ENCODE measurements at places on chromosomes 6 and 20.

DNA sequence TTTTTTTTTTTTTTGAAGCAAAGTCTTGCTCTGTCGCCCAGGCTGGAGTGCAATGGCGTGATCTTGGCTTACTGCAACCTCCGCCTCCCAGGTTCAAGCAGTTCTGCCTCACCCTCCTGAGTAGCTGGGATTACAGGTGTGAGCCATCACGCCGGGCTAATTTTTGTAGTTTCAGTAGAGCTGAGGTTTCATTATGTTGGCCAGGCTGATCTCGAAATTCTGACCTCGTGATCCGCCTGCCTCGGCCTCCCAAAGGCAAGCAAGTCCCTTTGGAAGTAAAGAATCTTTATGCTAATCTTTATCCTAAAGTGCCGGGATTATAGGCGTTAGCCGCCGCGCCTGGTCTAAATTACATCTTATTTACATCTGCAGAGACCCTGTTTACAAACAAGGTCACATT is 1.5 kb downstream of the PSMG4 start:
- DNase-seq = no peak

- no peak for DNase-seq
These were observed 15.8 kb upstream of the SERPINB9 start for GRCh38 chr6:2918936-2919335.

GRCh38 chr20:36895036-36895435 is 19.1 kb downstream of the TLDC2 start:
- no peak for DNase-seq

- no peak for DNase-seq
These were observed 5.0 kb downstream of the DST start for GRCh38 chr6:56637640-56638039.

- peak; percentile 20 for DNase-seq
These were observed 568 bp downstream of the CCDC170 start for GRCh38 chr6:151494235-151494935.

DNA sequence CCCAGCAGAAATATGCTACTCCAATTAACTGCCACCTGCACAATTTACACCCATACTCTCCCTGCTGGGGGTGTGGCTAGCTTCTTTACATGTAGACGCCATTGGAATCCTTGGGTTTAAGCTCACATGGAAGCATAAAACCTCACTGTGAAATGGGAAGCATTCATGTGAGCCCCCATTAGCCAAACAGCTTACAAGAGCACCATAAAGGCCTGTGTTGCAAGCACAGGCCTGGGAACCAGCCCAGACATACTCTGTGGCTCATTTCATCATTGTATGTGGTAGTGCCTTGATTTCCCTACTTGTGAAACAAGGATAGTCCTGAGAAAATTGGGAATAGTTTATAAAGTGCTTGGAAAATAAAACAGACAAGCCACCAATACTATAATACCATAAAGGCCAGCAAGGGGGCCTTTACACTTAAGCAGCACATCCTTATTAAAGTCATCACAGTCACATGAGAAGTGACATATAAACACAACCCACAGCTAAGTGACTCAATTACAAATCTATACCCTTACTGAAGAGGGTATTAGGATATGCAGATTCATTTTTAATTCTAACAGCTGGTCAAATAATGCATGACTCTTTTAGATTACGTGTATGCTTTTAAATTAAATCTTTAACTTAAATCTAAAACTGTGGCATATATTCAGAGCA is 6.8 kb downstream of the ADNP start:
- no peak for DNase-seq

- DNase-seq = no peak
These were observed 246.8 kb downstream of the MYLK4 start for GRCh38 chr6:2503816-2504494.

DNA sequence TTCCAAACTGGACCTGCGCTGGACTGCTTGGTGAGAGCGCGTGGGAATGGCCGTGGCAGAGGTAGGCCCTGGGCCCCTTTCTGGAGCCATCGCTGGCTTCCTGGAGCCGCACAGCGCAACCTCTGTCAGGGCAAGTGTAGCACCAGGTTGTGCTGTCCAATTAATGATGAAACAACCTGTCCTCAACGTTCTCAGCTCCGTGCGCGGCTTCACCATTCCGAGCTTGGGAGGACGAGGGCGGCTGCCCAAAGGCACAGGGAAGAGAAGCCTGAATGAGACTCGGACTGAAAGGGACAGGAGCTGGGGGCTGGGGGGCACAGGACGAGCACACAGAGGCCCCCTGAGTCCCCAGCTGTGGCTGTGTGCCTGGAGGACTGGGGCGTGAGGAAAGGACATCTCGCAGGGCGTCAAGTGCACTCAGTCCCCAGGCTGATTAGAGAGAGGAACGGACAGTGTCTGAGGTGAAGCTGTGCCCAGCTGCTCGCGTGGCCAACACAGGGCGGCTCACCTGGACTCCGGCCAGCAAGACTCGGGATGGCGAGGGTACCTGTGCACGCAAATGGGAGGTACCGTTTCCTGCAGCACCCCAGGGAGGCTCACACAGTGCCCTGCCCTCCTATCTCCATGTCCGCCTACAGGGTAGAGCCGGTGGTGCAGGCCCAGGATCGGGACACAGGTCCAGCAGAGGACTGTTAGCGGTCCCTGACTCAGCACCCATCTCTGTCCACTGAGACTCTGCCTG is 403.3 kb downstream of the TAF4 start:
- no peak for DNase-seq

DNA sequence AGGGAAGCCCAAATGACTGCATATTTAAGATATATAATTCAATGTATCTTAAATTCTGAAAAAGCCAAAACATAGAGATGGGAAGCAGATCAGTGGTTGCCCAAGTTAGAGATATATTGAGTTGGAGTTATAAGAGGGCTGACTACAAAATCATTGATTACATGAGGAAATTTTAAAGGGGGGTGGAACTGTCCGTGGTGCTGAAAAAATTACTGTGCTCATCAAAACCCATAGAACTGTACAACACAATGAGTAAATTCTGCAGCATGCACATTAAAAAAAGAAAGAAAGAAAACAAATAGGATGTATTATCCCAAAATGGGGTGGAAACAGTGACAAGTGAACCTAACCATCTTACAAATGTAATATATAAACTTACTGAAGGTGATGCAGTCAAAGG is 100.9 kb downstream of the FUT9 start:
- DNase-seq = no peak

DNA sequence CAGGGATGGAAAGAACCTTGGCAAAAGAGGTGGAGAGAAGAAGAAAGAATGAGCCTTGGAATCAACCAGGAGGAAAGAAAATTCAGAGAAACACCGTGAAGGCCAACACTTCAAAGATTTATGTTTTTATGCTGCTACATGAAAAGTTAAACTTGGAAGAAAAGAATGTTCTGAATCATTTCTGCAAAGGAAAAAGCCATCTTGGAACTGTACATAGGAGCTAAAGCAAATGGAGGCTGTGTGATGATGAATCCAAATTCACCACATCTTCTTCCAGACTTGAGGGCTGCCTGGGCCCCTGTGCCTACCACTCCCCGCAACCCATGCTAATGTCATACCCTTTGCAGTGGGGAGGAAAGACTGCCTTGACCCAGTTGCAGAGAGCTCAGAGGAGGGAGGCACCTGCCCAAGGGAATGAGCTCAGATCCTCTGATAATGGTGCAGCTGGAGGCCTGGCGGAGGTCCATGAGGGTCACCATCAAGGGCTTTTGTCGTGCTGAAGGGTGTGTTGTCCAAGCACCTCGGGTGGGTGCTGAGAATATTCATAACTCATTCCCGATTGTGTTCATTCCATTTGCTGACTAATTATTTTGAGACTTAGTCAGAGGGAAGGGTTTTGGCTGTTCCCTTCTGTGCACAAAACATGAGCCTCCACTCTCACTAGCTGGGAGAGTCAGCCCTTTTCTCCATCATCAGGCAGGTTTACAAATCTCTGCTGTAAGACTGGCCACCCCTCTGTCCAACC is 245.8 kb upstream of the JAG1 start:
- no peak for DNase-seq

GRCh38 chr6:136777651-136778050 is 14.6 kb downstream of the MAP3K5 start:
- DNase-seq = no peak

GRCh38 chr6:149182262-149182661 is 135.2 kb upstream of the TAB2 start:
- DNase-seq = no peak

DNA sequence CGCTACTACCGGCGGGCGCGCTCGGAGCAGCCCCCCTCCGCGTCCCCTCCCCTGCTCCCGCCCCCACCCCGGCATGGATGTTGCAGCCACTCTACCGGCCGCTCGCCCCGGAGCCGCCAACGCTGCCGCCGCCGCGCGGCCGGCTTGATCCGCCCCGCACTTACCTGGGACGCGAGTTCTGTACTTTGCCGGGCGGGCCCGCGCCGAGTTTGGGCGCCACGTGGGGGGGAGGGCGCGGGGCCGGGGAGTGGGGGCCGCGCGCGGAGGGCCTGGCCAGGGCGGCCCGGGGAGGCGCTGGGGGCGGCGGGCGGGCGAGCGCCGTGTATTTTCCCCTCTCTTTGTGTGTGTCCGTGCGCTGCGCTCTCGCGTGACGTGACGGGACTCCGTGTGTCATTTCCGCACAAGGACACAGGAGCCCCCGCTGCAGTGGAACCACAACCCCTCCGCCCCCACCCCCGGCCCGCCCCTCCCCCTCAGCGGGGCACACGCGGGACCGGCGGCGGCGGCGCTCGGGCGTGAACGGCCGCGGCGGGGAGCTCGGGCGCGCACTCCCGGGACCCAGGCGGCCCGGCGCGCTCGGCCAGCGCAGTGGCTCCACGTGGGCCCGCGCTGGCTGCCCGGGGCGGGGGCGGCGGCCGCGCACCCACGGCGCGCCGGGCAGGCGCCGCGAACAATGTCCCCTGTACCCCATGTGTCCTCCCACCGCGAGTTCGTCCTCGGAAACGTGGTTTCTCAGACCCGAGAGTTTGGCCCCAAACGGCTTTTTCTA is at the start of gene BEND3:
TSS of gene BEND3 (minus strand) at position 590 of the 769 bp plus-strand sequence. CDS start 16,230 bp downstream, outside the sequence.
- DNase-seq = peak; percentile 13

DNA sequence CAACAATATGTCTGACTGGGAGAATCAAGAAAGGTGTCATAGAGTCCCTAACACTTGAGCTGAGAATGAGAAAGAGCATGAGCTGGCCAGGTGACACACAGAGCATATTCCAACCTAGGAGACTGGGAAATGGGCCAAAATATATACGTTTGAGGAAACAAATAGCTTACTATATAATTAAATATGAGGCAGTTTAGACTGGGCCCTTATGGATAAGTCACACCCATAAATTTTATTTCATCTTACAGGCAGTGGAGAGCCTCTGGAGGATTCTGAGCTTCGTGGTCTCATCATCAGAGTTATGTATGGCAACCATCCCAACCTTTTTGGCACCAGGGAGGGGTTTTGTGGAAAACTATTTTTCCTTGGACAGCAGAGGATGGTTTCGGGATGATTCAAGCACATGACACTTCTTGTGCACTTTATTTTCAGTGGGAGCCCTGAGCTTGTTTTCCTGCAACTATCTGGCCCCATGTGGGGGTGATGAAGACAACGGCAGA is 12.9 kb upstream of the NQO2 start:
- DNase-seq = no peak

- no peak for DNase-seq
These were observed 32.3 kb upstream of the DUSP22 start for GRCh38 chr6:259901-260508.

DNA sequence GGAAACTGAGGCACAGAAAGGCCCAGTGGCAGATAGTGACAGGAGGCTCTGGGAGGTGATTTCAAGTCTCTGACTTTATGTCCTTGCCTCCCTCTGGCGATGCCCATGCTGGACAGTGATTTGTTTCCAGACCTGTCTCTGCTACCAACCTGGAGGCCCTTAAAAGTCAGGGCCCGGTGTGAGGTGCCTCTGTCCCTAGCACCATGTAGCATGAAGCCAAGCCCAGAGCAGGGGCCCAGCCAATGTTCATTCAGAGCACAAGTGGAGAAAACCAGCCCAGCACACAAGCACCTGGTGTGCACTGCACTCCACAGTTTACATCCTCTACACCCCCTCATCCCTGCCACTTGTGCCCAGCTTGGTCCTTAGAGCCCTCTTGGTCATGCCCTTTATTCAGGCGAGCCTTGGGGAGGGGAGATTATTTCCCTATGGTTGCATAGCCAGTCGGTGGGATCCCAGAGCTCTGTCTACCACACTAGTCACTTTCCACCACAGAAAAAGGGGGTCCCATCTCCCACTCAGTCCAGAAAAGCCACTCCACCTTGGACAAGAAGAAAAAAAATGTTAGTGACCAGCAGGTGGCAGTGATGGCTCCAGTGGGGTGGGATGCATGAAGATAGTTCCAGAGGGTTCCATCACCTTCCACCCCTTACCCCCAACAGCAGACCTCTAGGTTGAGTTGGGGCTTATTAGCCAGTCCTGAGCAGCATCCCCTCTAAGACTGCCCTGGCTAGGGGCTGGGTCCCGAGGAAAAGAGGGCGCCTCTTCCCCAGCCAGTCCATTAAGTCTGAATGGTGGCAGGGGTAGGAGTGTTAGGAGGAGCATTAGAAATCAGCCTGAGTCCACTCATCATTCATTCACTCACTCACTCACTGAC is 30.9 kb downstream of the KIAA1755 start:
- DNase-seq = no peak

DNA sequence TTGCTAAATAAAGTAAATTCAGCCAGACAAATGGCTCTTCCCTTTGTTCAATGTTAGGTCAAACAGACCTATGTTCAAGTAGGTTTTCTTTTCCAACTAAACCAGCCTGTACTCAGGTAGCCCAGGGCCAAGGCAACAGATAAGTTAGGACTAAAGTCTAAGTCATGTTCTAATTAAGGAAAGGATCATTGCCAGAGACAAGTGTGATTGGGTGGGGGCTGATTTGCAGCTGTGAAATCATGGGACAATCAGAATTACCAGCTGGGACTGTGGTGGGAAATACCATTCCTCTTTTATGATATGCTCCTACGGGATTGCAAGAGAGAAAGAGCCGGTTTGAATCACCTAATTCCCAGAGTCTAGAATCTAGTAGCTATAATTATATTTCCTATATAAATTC is 4.2 kb upstream of the FBXO30 start:
- no peak for DNase-seq

Data from CD8-positive, alpha-beta T cell (primary cell).